ENCODE measurements at places on chromosomes 12 and 14. TPM values are rescaled to one million over a fixed set of nuclear protein-coding genes. Genes with fewer than 3 reads are reported as not detected.

GRCh38 chr12:131163189-131163738, 209.6 kb downstream of the ADGRD1 start:
- no peak for DNase-seq

DNA sequence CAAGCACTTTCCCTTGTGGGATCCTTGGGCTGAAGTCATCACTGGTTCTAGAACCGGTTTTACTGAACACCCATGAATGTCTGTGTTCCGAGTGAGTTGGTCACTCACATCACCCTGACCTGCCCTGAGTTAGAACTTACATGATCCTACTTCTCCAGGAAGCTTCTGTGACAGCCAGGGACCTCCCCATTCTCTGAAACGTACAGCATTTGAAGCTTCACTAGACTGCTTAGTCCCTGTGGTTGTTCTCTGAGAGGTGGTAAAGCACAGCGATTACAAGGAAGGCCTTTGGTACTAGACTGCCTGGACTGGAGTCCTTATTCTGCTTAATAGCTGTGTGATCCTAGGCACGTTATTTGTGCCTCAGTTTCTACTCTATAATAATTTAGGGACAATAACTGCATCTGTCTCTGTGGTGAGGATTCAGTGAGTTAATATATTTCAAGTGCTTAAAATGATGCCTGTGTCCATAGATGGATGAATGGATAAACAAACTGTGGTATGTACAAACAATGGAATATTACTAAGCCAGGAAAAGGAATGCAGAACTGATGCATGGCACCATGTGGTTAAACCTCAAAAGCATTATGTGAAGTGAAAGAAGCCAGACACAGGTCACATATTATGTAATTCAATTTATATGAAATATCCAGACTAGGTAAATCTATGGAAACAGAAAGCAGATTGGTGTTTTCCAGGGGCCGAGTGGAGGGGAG, 54.7 kb upstream of the DDX11 start:
- no peak for DNase-seq

DNA sequence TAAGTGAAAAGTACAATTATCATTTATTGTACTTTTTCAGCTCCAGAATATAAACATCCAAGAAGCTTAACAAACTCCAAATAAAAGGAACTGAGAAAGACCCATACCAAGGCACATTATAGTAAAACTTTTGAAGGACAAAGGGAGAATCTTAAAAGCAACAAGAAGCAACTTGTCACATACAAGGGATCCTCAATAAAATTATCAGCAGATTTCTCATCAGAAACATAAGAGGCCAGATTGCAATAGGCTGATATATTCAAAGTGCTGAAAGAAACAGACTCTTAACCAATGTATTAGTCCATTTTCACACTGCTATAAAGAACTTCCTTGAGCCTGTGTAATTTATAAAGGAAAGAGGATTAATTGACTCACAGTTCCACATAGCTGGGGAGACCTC, 48.3 kb downstream of the TTC7B start:
- no peak for DNase-seq

DNA sequence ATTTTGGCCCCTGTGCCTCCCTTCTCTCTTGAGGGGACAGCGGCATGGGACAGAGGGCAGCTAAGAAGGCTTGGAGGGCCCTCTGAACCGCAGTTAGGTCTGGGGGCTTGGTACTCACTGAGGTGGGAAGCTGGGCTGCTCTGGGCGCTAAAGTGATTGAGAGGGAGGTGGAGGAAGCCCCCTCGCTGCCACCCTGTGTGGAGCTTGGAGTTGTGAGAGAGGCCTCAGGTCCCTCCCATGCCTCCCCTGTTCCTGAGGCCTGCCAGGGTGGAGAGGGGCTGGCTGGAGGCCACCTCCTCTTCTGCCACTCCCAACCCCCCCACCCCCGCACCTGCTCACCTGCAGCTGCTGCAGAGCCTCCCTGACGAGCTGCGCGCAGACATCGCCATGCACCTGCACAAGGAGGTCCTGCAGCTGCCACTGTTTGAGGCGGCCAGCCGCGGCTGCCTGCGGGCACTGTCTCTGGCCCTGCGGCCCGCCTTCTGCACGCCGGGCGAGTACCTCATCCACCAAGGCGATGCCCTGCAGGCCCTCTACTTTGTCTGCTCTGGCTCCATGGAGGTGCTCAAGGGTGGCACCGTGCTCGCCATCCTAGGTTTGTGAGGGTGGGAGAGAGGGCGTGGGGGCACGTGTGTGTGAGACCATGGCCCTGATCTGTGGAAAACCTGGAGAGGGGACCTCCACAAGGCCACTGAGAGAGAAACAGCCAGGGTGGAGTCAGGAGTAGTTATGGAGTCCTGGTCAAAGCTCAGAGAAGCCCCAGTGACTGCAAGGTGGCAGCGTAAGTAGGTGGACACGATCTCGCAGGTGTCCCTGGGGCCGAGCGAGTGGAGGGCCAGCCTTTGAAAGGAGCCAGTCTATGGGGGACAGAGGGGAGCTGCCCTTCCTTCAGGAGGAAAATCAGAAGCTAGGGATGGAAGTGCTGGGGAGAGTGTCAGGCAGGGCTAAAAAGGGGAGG, 11.2 kb downstream of the KCNH3 start:
- no peak for DNase-seq

GRCh38 chr12:41174602-41175001, 13.5 kb upstream of the PDZRN4 start:
- DNase-seq, result no peak

GRCh38 chr12:132662901-132663755, 24.0 kb downstream of the POLE start:
- DNase-seq, result no peak

DNA sequence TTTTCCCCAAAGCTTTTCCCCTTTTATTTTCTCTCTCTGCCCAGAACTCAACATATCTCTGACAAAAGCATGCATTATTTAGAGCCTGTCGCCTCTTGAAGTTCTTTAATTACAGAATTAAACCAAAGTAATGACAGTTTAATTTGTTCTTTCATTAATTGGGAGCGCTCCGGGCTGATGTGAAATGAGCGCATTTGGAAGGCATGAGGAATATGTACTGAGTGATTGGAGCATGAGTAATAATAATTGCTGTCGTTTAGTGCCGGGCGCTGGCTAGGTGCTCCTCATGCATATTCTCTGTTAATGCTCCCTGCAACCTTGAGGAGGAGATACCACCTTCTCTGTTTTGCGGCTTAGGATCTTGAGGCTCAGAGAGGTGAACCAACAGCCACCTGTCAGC, 120.5 kb downstream of the SLC25A47 start:
- DNase-seq, result no peak

SERPINA12 gene
- not detected for total RNA-seq

- no peak for DNase-seq
These were observed 212.8 kb upstream of the KITLG start for GRCh38 chr12:88793096-88793495.

FOXG1 gene
- 0.81 TPM for total RNA-seq

GRCh38 chr12:124270671-124271070, 24.2 kb upstream of the RFLNA start:
- DNase-seq, result no peak

AQP6 gene
- total RNA-seq, result not detected

HPD gene
- total RNA-seq, result not detected

GRCh38 chr14:38021861-38022260, 185.8 kb upstream of the SSTR1 start:
- no peak for DNase-seq

DNA sequence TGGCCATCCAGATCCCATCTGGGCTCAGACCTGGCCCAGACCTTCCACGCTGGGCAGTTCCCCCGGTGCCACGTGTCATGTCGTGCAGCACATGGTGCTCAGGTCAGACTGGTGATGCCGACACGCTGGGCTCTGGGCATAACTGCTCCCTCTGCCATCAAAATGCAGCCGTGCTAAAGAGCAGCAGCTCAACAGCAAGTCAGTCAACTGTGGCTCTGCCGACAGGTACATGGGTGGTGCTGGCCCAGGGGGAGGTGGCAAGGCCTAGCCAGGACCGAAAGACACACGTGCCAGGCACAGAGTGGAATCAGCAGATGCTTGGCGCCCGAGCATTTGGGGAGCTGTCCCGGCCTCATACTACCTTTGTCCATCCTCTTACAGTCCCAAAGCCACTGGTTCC, 1.6 kb downstream of the MCRS1 start:
- DNase-seq, result no peak

- DNase-seq, result no peak
These were observed 35.3 kb downstream of the PROX2 start for GRCh38 chr14:74840603-74841030.

GRCh38 chr14:79856381-79856780, 354.9 kb downstream of the DIO2 start:
- DNase-seq, result no peak

ITGB7 gene
- not detected for total RNA-seq

NEUROD4 gene
- total RNA-seq, result not detected

Measured in SJCRH30 (cell line).